Renal cortex interstitium (tissue), 15 donors: ENCODE measurements at places on chromosomes 3 and 15. TPM values are rescaled to one million over a fixed set of nuclear protein-coding genes. Genes with fewer than 3 reads are reported as not detected.

- no peak for DNase-seq
Observed at GRCh38 chr15:69288531-69289341, 10.0 kb upstream of the PAQR5 start.

The THAP10 gene
- 7.9 TPM for polyA plus RNA-seq

GRCh38 chr3:134338516-134339261 lies 35.6 kb downstream of the AMOTL2 start:
- no peak for DNase-seq

- no peak for DNase-seq
Observed at GRCh38 chr3:56857178-56857577, 55.4 kb upstream of the ARHGEF3 start.

- DNase-seq, result no peak
Observed at GRCh38 chr3:11564577-11565001, 79.1 kb downstream of the VGLL4 start.

- no peak for DNase-seq
Observed at GRCh38 chr15:76198456-76199105, 112.7 kb downstream of the ETFA start.

DNA sequence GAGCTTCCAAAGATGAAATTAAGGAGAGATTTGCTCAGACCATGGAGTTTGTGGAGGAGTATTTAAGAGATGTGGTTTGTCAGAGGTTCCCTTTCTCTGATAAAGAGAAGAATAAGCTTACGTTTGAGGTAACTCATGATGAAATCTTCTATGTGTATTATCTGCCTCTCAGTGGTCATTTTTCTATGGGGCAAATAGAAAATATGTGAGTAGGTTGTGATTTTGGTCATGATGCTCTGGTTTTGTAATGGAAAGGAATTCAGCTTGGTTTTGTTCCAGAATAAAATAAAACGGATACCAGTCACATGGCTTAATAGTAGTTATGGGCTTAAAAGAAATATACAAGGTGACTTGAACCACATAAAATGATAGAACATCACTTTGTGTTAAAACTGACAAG lies 181.1 kb downstream of the ITPR1 start:
- DNase-seq, result no peak
